T-cell (primary cell): ENCODE measurements at places on chromosomes 6 and 20. TPM values are rescaled to one million over a fixed set of nuclear protein-coding genes. Genes with fewer than 3 reads are reported as not detected.

DNA sequence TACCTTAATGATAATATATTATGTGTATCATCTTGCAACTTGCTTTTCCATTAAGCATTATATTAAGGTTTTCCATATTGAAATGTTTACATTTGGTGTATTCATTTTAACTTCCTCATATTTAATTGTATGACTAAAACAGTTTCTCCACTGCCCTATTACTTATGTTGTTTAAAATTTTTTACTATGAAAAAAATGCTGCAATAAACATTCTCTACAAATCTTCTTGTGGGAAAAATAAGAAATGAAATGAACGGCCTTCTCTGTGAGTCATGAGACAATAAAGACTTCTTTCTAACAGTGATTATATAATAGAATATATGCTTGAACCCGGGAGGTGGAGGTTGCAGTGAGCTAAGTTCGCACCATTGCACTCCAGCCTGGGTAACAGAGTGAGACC is 25.5 kb downstream of the FASTKD5 start:
- no peak for DNase-seq

DNA sequence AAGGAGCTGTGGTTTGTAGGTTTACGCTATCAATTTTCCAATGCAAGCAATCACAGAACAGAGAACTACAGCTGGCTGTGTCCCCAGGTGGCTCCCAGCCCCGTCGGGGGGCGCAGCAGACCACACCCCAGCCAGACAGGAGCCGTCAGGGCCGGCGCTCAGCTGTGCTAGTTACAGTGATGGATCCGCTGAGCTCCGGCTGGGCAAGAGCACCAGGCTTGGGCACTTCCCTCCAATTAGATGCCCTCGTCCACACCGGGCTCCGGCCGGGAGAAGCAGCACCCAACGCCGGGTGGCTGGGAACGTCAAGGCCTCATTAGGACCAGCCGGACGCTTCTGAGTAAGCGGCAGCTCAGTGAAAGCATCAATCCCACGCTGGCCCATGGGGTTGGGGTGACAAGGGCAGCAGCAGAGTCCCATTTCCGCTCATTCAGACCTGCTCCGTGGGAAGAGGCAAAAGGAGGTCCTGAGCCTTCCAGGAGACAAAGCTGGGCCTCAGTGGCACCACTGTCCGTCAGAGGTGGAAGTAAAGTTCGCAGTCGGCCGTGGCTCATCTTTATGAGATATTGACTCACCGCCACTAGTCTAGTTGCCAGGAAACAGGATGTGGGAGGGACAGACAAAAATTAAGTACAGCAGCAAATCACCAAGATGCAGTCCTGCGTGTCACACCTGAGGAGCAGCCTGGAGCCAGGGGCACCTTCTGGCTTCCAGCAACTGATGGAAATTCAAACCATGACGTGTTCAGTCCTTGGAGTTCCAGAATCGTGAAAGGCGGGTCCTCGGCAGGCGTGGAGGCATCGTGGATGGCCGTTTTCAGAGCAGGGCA is 164.1 kb downstream of the TAF4 start:
- DNase-seq, result no peak

GRCh38 chr6:55574556-55574955 is 4.4 kb downstream of the HMGCLL1 start:
- no peak for DNase-seq

- DNase-seq, result no peak
Measured at GRCh38 chr6:75204217-75204958, 1.5 kb downstream of the COL12A1 start.

GRCh38 chr20:43066125-43066524 is 123.6 kb downstream of the PTPRT start:
- DNase-seq, result no peak

DNA sequence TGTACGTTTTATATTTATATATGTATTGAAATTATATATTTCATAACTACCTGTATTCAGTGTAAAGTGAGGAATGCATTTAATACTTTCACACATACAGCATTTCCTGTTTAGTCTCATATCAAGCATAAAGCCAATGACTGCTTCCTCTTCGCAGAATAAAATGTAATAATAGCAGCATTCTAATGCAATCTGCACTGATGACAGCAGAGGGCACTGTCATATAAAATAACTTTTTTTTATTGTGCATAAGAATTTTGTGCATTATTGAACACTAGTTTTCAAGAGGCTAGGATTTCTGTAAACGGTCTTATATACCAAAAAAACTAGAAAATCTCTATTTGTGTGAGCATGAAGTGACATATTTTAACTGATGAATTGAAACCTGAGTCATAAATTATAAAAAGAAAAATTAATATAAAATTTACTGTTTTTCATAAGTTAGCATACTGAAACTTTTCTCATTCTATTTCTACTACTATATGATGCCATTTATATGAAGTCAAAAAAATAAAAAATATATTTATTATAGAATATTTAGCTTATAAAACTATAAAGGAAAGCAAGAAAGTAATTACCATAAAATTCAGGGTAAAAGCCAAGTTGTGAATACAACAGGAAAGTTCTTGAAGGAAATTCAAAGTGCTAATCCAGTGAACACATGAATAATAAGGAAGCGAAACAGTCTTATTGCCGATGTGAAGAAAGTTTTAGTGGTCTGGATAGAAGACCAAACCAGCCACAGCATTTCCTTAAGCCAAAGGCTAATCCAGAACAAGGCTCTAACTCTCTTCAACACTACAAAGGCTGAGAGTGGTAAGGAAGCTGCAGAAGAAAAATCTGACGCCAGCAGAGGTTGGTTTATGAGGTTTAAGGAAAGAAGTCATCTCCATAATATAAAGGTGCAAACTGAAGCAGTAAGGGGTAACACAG is 36.3 kb downstream of the RNF146 start:
- peak; percentile 8 for DNase-seq

DNA sequence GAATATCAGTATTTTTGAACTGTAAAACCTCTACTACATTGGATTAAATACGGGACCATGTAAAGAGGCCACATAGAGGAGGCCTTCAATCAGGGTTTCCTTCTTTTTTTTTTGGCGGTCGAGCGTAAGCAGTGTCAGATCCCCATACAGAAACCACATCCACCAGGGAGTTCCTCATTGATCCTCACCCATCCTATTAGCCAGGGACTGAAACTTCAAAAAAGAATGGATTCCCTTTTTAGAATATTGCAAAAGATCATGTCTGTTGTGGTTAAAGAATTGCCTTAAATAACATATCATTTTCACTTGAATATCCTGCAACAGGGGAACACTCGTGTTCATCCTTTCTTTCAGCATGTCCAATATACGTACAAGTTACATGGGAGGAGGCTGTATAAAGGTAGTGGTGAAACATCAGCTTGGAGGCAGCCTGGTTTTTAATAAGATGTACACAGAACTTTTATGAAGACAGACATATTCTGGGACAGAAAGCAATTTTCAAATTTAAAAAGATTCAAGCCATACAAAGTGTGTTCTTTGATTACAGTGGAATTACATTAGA is 96.1 kb downstream of the PPP1R14C start:
- no peak for DNase-seq

DNA sequence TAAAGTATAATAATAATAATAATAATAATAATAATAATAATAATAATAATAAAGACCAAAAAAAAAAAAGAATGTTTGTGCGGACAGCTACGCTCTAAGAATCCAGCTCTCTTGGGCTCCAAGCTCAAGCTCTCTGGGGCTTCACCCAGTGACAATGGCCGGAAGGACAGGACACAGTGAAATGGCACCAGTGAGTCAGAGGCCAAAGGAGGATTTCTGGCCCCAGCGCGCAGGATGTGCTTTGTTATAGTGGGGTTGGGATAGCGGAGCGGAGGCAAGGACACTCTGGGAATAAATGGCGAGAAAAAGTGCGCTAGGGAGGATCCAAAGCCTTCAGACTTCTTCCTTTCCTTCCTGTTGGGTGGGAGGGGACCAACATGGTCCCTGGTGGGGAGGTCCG is 38.2 kb downstream of the HLA-A start:
- no peak for DNase-seq

DNA sequence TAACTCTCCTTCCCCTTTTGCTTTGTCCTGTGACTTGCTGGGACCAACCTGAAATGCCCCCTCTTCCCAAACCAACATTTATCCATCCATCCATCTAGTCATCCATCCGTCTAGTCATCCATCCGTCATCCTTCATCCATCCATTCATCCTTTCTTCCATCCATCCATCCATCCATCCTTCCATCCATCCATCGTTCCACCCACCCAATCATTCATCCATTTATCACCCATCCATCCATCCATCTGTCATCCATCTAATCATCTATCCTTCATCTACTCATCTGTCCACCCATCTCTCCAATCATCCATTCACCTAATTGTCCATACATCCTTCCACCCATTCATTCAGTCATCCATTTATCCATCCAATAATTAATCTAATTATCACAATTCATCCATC is 92.7 kb downstream of the EDN3 start:
- DNase-seq, result no peak

- peak; percentile 99 for DNase-seq
Measured at GRCh38 chr6:107459283-107460082, at the start of gene PDSS2. Gene PDSS2, minus strand, starts transcription at chr6:107459564. Its CDS starts 279 bp downstream, at chr6:107459285.

- no peak for DNase-seq
Measured at GRCh38 chr6:87391334-87391733, 16.4 kb upstream of the CFAP206 start.

DNA sequence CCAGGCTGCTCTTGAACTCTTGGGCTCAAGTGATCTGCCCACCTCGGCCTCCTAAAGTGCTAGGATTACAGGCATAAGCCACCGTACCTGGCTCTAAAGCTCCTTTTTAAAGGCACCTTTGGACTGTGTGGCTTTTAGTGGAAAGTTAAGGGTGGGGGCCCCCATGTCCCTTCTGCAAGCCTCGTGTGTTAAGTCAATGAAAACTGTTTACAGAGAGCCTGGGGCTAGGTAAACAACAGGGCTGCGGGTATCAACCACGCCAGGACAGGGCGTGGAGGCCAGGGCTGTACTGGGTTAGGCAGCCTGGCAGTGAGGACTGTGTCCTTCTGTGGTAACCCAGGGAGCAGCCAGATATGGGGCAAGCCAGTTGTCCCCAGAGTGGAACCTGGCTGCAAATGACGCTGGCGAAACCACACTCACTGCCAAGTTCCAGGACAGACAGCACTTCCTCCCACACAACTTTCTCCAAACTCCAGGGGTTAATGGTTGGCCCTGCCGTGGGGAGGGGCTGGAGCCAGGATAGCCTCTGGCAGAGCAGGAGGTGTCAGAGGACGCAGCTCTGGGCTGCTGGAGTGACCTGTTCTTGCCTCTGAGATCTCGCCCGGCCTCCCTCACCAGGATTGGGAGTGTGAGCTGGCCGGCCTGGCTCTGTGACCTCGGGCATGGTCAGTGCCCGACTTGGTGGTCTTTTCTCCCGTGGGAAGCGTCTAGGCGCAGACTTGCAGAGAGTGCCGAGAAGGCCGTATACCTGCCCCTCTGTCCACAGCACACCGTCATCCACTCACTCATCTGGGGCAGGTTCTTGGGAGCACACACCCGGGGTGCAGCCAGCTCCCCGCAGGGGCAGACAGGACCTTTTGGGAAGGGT is 3.2 kb downstream of the SLC17A9 start:
- DNase-seq, result no peak

GRCh38 chr6:96621983-96622382 is 59.1 kb downstream of the FHL5 start:
- DNase-seq, result no peak

DNA sequence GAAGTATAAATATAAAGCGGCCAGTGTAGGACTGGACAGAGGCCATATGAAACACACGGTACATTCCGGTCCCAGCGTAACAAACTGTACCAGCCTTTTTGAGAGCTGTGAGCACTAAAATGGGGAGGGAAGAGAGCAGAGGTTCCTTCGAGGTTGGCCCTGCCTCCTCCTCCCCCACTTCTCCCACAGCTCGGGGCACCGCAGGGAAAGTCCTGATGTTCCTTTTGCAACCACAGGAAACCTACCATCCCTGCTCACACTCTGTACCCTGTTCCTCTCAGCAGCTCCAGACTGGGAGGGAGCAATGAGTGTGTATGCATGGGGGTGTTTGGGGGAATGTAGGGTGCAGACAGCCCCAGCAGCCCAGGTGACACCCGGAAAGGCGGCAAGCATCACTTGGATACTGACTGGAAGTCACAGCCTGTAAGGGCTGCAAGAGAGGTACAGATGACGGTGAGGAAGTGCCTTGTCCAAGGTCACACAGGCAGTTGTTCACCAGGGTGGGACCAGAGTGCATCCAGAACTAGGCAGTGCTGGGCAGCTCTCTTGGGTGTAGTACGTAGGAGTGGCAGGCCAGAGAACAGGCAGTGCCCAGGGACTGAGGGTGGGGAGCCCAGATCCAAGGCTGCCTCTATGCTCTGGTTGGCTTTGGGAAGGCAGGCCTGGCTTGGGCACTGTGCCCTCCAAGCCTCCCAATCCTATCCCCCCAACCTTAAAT is 11.0 kb upstream of the ARMC12 start:
- no peak for DNase-seq

- no peak for DNase-seq
Measured at GRCh38 chr6:25456249-25457040, 177.3 kb downstream of the CARMIL1 start.

DNA sequence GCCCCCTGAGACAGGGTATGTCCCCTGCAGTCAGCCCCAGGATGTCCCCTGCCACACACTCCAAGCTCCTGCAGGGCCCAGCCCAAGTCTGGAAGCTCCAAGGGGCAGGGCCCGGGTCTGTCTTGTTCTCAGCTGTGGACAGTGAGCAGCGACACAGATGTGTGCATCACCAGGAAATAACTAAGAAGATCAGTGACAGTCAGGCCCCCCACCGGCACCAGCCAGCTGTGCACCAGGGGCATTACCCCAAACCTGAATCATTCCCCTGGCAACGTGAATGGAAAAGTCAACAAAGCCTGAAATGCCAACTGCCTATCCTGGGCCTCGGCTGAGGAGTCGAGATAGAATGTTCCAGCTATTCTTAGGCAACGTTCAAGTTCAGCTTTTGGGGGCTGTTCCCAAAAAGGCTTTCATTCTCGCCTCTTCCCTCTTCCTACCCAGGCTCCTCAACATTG is 105.0 kb downstream of the PREX1 start:
- DNase-seq, result no peak

DNA sequence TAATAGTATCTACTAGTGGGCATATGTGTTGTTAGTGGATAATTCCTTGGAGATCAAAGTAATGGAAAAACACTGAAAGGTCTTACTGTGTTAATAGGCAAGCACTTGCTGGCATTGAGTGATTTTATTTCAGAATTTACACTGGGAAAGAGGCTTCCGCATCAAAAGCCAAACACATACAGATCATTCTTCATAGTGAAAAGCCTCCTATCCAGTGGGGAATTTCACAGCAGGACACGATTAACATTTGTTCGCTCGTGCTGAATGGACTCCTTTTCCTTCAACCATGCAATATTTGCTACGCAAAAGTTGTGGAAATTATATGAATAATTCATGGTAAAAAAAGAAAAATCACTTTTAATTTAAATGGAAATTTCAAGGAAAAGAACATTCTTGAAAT is 26.4 kb downstream of the GABRR1 start:
- no peak for DNase-seq

KCNQ5 gene
- 4.2 TPM for total RNA-seq

CYP24A1 gene
- total RNA-seq, result not detected

CRISP2 gene
- not detected for total RNA-seq

TFAP2D gene
- not detected for total RNA-seq

CFB gene
- total RNA-seq, result not detected

LCA5 gene
- 0.20 TPM for total RNA-seq

ADGRB3 gene
- not detected for total RNA-seq

SLC22A3 gene
- not detected for total RNA-seq

DEFB132 gene
- total RNA-seq, result not detected
